ENCODE measurements at places on chromosomes 4 and X. TPM values are rescaled to one million over a fixed set of nuclear protein-coding genes. Genes with fewer than 3 reads are reported as not detected.

The SOWAHD gene
- polyA plus RNA-seq: 0.39 TPM

The CT45A5 gene
- polyA plus RNA-seq: not detected

The FAM114A1 gene
- 184 TPM for polyA plus RNA-seq

The FAM199X gene
- 5.3 TPM for polyA plus RNA-seq

The WFS1 gene
- 66.4 TPM for polyA plus RNA-seq

The SEPTIN6 gene
- polyA plus RNA-seq: 35.5 TPM

The MGAT4D gene
- polyA plus RNA-seq: not detected

The MAP3K15 gene
- polyA plus RNA-seq: 0.07 TPM

The TCEAL7 gene
- polyA plus RNA-seq: 10.2 TPM

The GABRE gene
- polyA plus RNA-seq: 40.1 TPM

The EDA2R gene
- 23.4 TPM for polyA plus RNA-seq

The ZCCHC4 gene
- 10.0 TPM for polyA plus RNA-seq

The GLRA2 gene
- polyA plus RNA-seq: not detected

The MAPK10 gene
- 0.86 TPM for polyA plus RNA-seq

The NELFA gene
- polyA plus RNA-seq: 12.8 TPM

The SPON2 gene
- 11.6 TPM for polyA plus RNA-seq

The MAGEC1 gene
- polyA plus RNA-seq: not detected

The CCDC120 gene
- 0.49 TPM for polyA plus RNA-seq

The SSX2 gene
- polyA plus RNA-seq: not detected

The TLR6 gene
- 0.27 TPM for polyA plus RNA-seq

The CTAG2 gene
- polyA plus RNA-seq: not detected

The ERCC6L gene
- 0.94 TPM for polyA plus RNA-seq

The RHOXF2B gene
- not detected for polyA plus RNA-seq

The VCX2 gene
- polyA plus RNA-seq: not detected

The DUSP21 gene
- not detected for polyA plus RNA-seq

The MAP9 gene
- 7.4 TPM for polyA plus RNA-seq

The C4orf46 gene
- 10.2 TPM for polyA plus RNA-seq

The SYTL5 gene
- 0.48 TPM for polyA plus RNA-seq

The ATP2B3 gene
- polyA plus RNA-seq: not detected

The RBM46 gene
- polyA plus RNA-seq: 0.01 TPM

The AFM gene
- not detected for polyA plus RNA-seq

The ZNF732 gene
- not detected for polyA plus RNA-seq

The DRD5 gene
- not detected for polyA plus RNA-seq

The STPG2 gene
- polyA plus RNA-seq: not detected

The CCNI gene
- 85.1 TPM for polyA plus RNA-seq

The SLIT2 gene
- polyA plus RNA-seq: 33.2 TPM

The GABRQ gene
- polyA plus RNA-seq: not detected

The PDZD11 gene
- polyA plus RNA-seq: 91.9 TPM

The CDS1 gene
- 0.01 TPM for polyA plus RNA-seq

The SLC25A43 gene
- 13.5 TPM for polyA plus RNA-seq

The GJB1 gene
- polyA plus RNA-seq: not detected

The IQCM gene
- 0.10 TPM for polyA plus RNA-seq
